GM23338 (cell line): ENCODE measurements at places on chromosomes 5 and 9. TPM values are rescaled to one million over a fixed set of nuclear protein-coding genes. Genes with fewer than 3 reads are reported as not detected.

- H3K27me3 ChIP-seq: 0 out of 2 replicates have a peak, but pooled peaks cover 10% of the 10 kb centered on the region
- H3K27ac ChIP-seq: no peak overlapping the region
- no peak overlapping the region for H3K4me3 ChIP-seq
- H3K36me3 ChIP-seq: no peaks in the 10 kb centered on the region
- DNase-seq: no peak
These were observed 5.4 kb upstream of the SLC25A51 start for GRCh38 chr9:37909326-37909725.

Gene RNF208
- 1.4 and 1.9 TPM in 2 replicates for total RNA-seq

Gene SLC4A9
- 0.08 TPM in 1 of 2 replicates, not detected in the other for total RNA-seq

GRCh38 chr5:129904667-129905472, 605 bp downstream of the CHSY3 start:
- peak overlapping the region; percentile 83 for H3K4me3 ChIP-seq
- DNase-seq: peak; percentile 45
- no peak overlapping the region for H3K27ac ChIP-seq

Gene DMRT3
- total RNA-seq: not detected in 2 replicates

DNA sequence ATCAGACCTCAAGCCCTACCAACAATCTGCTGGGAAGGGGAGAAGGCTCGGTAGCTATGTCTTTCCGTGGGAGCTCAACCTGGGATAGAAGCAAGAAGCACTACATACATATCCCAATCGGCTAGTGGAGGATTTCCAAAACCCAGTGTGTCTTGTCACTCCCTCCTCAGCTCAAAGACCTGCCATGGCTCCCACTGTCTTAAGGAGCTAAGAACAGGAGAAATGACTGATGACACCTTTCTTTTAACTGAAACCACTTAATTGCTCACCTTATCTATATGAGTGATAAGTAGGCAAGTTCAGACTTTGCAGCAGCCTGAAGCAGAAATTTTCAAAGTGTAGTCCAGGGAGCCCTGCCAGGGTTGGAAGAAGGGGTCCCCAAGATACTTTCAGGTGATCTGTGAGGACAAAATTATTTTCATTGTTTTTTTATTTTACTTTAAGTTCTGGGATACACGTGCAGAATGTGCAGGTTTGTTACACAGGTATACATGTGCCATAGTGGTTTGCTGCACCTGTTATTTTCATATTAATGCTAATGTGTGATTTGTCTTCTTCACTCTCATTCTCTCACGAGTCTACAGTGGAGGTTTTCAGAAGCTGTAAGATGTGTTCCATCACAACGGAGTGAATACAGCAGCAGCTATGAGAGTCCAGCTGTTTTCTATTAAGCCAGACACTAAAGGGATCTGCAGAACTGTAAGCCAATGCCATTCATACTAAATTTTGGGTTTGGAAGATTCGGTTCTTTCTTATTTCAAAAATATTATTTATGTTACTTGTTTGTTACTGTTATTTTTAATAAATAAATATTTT, 41.4 kb downstream of the PAX5 start:
- H3K36me3 ChIP-seq: no peaks in the 10 kb centered on the region
- peaks cover 19% of the 10 kb centered on the region for H3K4me1 ChIP-seq
- no peak for DNase-seq
- H3K27me3 ChIP-seq: peaks cover 61% of the 10 kb centered on the region

Gene SPINK5
- total RNA-seq: 1.5 and 4.5 TPM in 2 replicates

DNA sequence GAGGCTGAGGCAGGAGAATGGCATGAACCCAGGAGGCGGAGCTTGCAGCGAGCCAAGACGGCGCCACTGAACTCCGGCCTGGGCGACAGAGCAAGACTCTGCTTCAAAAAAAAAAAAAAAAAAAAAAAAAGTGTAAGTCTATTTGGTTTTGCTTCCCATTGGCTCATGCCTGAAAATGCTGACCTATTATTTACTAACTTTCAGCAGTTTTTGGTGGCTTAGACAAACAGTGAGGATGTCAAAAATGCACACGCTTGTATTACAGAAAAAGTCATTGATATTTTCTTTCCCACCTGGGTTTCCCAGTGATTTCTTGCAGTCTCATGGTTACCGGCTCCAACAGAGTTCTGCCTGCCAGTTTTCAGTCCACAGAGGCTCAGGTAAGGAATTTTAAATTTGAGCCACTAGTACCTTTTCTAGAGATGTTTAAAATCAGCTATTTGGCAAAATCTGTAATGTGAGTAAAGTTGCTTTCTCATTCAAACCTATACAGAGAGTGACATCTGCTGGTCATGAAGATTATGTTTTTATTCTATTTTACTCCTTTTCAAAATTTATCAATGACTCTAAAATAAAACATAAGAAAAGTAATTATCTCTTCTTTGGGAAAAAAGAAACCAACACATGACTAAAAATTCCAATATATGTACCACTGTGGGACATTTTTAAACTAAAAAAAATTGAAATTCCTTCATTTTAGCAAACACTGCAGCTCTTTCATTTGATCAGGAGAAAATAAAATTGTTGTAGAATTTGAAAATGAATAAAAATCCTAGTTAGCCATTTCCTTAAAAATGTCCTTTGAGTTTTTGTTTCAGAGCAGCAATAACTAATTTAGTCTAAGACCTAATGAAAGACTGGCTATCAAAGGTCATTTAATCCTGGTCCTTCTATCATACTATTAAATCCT, 8.8 kb downstream of the FAM200C start:
- H3K27me3 ChIP-seq: no peaks in the 10 kb centered on the region
- H3K4me3 ChIP-seq: no peak overlapping the region
- no peaks in the 10 kb centered on the region for H3K36me3 ChIP-seq
- DNase-seq: peak; percentile 56
- H3K4me1 ChIP-seq: no peaks in the 10 kb centered on the region

- no peak overlapping the region for H3K27ac ChIP-seq
- H3K4me3 ChIP-seq: no peak overlapping the region
- H3K27me3 ChIP-seq: no peaks in the 10 kb centered on the region
- H3K4me1 ChIP-seq: no peaks in the 10 kb centered on the region
These were observed 81.9 kb downstream of the COL27A1 start for GRCh38 chr9:114237247-114237646.

Gene LCN9
- not detected in 2 replicates for total RNA-seq

GRCh38 chr9:89605465-89606048, 745 bp downstream of the GADD45G start:
- peak overlapping the region; percentile 94 for H3K4me3 ChIP-seq
- peaks cover 5% of the 10 kb centered on the region; the same call in 1 of the 2 replicates for H3K36me3 ChIP-seq
- no peak overlapping the region for H3K27ac ChIP-seq
- H3K27me3 ChIP-seq: peaks cover 22% of the 10 kb centered on the region
- DNase-seq: peak; percentile 68

DNA sequence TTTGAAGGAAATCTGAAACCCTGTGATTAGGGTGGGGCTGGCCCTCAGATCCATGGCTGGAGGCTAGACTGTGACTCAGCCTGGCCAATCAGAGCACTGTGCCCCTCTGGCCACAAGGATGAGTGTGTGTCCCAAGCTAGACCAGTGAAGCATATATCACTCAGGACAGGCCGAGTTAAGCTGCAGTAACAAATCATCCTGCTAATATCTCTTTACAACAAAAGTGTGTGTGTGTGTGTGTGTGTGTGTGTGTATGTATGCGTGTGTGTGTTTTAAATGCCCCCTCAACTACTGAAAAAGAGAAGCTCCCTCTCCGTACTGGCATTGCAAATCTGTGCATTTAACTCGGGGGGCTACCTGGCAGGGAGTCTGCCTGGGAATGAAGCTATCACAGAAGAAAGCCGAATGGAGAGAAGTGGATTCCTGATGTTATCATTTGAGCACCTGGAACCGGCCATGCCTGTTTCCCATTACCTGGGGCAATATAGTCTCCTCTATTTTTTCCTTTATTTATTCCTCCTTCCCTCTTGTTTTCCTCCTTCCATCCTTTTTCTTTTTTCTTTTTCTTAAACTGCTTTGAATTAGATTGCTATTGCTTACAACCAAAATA, 25.6 kb downstream of the STC2 start:
- H3K4me3 ChIP-seq: no peak overlapping the region
- no peak overlapping the region for H3K27ac ChIP-seq
- H3K36me3 ChIP-seq: no peaks in the 10 kb centered on the region; the same call in none of the 2 replicates
- H3K4me1 ChIP-seq: peaks cover 43% of the 10 kb centered on the region
- peak; percentile 36 for DNase-seq

Gene FOXD4
- total RNA-seq: 0.31 TPM in 1 of 2 replicates, not detected in the other

GRCh38 chr9:121302341-121302740, 34.4 kb downstream of the GSN start:
- H3K4me1 ChIP-seq: peaks cover 22% of the 10 kb centered on the region
- no peak overlapping the region for H3K27ac ChIP-seq
- no peak overlapping the region for H3K4me3 ChIP-seq
- DNase-seq: no peak
- H3K27me3 ChIP-seq: peaks cover 26% of the 10 kb centered on the region
- H3K36me3 ChIP-seq: no peaks in the 10 kb centered on the region

- no peak overlapping the region for H3K4me3 ChIP-seq
- no peaks in the 10 kb centered on the region for H3K36me3 ChIP-seq
- DNase-seq: no peak
These were observed 100.7 kb upstream of the TRPC7 start for GRCh38 chr5:136466041-136466415.

GRCh38 chr9:93668261-93668871, 92.0 kb downstream of the PHF2 start:
- H3K4me3 ChIP-seq: no peak overlapping the region
- no peaks in the 10 kb centered on the region for H3K36me3 ChIP-seq

- no peak overlapping the region for H3K4me3 ChIP-seq
- no peaks in the 10 kb centered on the region for H3K27me3 ChIP-seq
- H3K27ac ChIP-seq: no peak overlapping the region
- H3K36me3 ChIP-seq: peaks cover 27% of the 10 kb centered on the region; the same call in 1 of the 2 replicates
- DNase-seq: no peak
These were observed 409 bp upstream of the COX7C start for GRCh38 chr5:86617309-86617755.

DNA sequence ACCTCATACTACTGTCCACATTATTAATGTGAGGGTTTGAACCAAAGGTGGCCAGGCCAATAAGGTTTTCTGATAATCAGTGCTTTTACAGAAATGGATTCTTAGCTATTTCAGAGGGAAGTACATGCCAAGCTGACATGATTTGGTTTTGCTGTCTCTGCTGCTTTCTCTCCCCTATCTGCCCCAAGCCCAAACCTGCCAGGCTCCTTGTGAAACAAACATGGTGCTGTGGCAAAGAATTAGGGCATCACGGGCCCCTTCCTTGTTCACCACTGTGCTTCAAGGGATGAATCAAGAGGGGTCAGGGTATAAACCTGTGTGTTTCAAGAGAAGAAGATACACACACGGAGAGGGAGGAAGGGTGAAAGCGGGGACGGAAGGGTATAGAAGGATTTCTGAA, 41.3 kb upstream of the SMU1 start:
- no peaks in the 10 kb centered on the region for H3K4me1 ChIP-seq
- DNase-seq: no peak
- H3K27me3 ChIP-seq: no peaks in the 10 kb centered on the region
- H3K27ac ChIP-seq: no peak overlapping the region
- no peaks in the 10 kb centered on the region for H3K36me3 ChIP-seq
- no peak overlapping the region for H3K4me3 ChIP-seq

Gene CNTNAP3
- total RNA-seq: 8.3 and 11.4 TPM in 2 replicates

DNA sequence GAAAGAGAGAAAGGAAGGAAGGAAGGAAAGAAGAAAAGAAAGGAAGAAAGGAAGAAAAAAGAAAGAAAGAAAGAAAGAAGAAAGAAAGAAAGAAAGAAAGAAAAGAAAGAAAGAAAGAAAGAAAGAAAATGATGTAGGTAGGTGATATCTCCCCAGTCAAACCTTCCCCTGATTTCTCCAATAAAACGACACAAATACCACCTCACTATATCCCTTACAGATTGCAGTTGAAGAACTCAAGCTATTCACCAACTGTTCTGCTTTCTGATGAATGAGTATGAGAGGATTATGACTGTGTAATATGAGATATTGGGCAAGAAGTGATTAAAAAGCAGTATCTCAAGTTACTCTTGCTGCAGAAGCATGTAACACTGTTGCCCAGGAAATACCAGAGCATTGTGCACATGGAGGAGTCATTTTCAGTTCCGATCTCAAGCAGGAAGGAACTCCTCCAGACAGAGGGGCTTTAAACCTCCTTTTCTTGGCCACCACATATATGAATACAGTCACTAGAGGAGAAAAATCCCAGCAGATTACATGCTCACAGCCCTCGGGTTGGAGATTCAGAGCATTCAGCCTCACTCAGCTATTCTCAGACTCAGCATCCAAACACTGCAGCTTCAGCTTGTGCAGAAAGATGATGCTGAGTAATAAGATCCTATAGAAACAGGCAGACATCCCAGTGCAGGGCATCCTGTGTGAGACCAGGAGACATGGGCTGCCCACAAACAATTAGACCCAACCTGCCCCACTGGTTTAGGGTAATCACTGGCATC, 61.4 kb downstream of the UGCG start:
- no peaks in the 10 kb centered on the region for H3K36me3 ChIP-seq
- DNase-seq: no peak
- H3K4me1 ChIP-seq: no peaks in the 10 kb centered on the region
- no peak overlapping the region for H3K27ac ChIP-seq
- H3K4me3 ChIP-seq: no peak overlapping the region

Gene TAS2R1
- total RNA-seq: 0.31 TPM in 1 of 2 replicates, not detected in the other
